Stimulated activated CD4-positive, alpha-beta T cell treated with anti-CD3 and anti-CD28 coated beads, TNF-alpha, amount 100 ng/mL, for 24 hours (primary cell): ENCODE measurements at places on chromosomes 5 and 9.

GRCh38 chr5:154937718-154938466 is at the start of gene GEMIN5:
Gene GEMIN5 (minus strand): TSS chr5:154938211. CDS start chr5:154938133, 78 bp downstream.
- DNase-seq = peak; percentile 82

DNA sequence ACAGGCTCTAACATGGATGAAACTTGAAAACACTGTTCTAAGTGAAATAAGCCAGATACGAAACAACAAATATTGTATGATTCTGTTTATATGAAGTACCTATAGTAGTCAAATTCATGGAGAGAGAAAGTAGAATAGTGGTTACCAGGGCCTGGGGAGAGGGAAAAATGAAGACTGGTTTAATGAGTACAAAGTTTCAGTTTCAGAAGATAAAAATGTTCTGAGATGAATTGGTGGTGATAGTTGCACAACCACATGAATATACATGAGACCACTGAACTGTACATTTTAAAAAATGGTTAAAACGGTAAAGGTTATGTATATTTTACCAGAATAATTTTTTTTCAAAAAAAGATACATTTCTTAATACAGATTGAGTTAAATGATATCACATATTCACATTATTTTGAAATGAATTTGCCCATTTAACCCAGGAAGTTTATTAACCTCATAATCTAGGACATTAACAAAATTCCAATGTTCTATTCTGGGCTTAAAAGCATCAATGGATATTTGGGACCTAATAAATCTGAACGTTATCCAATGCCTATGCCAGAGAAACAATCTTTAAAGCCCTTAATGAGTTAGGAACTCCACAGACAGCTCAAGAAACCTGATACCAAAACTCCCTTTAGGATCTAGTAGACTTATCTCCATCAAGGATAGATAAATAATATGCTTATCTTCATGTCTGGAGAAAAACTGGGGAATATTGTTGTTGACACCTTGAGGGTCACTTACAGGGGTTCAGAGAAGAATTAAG is 521.3 kb downstream of the EFNA5 start:
- no peak for DNase-seq

DNA sequence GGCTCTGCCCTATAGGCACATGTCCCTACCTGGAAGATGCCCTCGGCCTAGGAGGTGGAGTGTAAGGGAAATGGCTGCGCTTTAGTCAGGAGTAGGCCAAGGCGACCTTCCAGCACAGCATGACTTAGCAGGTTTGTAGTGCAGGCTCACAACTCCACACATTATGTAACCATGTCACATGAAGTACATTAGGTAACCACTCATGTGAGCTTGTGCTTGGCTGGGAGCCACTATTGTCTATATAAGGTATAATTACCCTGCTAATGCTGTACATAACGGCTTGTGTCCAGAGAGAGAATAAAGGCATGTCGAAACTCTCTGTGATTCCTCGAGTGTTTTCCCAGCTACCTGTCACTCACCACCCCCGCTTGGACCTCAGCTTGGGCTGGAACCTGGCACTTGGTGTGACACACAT is 74.9 kb downstream of the CAMK4 start:
- no peak for DNase-seq

- no peak for DNase-seq
Measured at GRCh38 chr9:130956636-130957450, 17.8 kb upstream of the FIBCD1 start.

DNA sequence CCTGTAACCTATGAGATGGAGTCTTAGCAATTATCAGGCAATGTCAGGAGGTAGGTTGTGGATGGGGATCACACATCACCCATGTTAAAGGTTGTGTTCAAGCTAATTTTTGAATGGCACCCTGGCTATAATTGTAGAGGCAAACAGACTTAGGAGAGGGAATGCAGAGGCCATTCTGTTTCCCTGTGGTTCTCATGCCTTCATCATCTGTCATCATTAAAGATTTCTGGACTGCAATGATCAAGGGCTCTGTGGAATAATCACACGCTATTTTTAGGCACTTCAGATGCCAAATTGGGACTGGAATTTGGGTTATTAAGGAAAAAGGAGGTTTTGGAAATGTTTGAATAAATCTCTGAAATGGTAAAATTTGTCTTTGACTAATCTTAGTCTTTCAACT is 1065.4 kb downstream of the TAF11L14 start:
- DNase-seq = no peak

- no peak for DNase-seq
Measured at GRCh38 chr5:143105216-143105905, 298.1 kb downstream of the NR3C1 start.

DNA sequence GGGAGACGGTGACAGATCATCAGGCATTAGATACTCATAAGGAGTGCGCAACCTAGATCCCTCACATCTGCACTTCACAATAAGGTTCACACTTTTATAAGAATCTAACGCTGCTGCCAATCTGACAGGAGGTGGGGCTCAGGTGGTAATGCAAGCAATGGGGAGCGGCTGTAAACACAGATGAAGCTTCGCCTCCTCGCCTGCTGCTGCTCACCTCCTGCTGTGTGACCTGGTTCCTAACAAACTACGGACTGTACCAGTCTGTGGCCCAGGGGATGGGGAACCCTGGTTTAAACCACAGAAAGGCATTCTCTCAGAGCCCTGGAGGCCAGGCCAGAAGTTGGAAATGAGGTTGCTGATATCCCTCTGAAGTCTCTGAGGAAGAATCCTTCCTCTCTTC is 323.6 kb downstream of the DRD1 start:
- DNase-seq = no peak

DNA sequence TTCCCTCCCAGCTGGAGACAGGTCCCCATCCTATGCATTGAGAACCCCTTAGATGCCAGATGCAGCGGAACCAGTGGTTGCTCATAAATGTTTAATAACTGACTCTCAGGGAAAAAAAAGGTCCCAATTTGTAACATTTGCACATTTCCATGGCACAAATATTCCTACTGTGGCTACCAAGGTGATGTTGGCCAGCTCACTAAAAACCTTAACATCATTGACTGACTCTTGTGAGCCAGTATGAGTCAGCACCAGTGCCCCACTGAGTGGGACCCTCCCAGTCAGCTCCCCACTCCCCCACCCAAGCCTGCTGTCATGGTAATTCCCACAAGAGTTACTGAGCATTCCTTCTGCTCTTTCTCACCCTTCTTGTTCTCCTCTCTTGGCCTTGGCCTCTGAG is 26.9 kb upstream of the FGD3 start:
- no peak for DNase-seq

DNA sequence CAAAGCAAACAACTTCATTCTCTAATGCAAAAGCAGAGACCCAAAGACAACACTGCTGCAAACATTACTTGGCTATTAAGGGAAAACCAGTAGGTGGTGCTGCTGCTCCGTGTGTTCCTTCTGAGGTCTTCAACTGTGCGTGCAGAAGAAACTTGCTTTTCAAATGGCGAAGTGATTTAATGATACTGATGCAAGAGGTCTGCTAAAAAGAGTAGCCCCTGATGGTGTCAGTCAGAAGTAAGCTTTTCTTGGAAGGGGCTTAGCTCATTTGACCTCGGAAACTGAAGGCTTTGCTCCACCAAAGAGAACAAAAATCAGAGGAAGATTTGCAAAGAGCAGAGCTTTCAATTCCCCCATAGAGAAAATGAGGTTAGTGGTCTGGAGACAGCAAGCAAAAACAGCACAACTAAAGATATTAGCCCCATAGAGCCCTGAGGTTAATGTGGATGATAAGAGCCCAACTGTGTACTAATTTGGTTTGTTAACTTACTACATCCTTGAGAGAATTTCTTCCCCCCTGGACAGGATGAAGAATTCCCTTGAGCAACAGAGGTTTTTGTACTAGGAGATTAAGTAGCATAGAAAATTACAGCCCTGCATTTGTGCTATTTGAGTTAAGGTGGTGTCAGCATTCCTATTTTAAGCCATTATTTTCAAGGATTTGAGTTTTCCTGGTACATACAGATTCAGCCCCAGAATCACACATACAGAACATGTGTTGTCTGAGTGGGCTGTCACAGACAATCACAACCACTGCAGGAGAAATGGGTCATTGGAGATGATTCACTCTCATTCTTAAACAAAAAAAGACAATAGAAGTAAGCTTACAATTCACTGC is 153.2 kb upstream of the C9orf72 start:
- peak; percentile 5 for DNase-seq

GRCh38 chr9:70031141-70031545 is 12.5 kb upstream of the MAMDC2 start:
- DNase-seq = no peak

DNA sequence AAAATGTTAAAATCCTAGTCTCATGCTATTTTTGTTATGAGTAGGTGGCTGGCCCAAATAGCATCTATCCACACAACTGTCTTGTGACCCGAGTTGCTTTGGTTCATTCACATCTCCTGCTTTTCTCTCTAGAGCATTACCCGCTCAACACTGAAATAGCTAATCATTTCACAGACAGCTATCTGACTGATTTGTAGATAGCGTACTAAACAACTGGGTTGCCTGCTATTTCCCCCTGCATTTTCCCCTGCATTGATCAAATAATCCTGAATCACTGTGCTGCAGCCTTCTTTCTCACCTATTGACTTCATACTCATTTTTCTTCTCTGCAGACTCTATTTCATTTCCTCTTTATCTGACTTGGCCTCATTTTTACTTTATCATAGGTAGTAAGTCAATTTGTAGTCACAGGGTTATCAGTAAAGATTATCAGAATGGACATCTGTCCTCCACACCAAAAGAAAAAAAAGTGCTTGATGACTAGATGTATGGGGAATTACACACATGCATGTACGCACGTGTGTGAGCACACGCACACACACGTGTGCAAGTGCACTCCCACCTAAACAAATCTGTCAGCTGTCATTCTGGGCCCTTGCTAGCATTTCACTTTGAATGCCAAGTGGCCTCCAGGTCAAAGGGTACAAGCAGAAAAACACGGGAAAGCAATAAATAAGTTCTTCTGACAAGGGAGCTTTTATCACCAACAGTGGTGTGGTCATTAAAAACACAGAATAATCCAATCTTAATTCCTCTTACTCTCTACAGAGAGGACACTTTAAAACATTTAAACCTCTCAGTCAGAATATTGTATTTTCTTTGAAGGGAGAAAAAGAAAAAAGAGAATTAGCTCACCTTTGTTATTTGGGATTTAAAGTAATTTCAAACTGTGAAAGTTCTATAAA is 501.6 kb downstream of the EFNA5 start:
- DNase-seq = no peak

DNA sequence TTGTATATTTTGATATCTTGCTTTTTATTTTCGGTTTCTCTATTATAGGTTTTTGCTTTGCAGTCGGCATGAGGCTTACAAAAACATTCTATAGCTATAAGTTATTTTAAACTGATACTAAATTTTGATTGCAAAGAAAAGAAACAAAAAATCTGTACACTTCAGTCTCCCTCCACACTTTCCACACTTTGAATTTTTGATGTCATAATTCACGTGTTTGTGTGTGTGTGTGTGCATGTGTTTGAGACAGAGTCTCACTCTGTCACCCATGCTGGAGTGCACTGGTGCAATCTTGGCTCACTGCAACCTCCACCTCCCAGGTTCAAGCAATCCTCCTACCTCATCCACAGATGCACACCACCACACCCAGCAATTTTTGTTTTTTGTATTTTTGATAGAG is 124.9 kb downstream of the MRPS30 start:
- DNase-seq = no peak

DNA sequence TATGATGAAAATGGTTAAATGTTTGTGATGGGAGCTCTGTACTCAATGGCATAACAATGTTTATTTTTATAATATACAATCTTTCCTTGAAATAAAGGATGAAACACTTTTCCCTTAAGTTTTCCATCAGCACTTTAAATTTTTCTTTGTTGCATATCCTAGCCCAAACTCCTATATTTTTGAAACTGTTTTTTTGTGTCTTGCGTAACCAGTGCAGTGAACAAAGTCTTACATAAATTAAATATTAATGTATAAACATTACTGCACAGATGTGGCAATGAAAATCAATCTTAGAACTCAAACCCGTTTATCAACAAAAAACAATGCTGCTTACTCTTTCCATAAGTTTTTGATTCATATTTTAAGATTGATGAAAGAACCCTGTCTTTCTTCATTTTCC is 34.1 kb upstream of the IL31RA start:
- no peak for DNase-seq

GRCh38 chr5:72224946-72225463 is 95.0 kb downstream of the MRPS27 start:
- no peak for DNase-seq

DNA sequence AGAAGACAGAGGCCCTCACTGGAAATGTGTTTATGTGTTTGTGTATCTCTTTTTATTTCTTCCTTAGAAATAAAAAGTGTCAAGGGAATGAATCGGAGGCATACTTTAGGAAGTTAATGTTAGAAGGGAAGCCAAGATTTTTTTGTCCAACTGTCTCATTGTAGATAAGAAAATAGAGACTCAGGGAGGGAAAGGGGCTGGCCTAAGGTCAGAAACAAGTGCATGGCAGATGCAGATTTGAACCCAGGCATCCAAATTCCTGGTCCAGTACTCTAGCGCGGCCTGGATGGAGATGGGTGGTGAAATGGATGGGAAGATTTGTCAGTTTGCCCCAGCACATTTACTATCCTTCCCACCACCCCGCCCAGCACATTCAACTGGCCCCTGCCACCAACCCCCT is 19.8 kb upstream of the TNIP1 start:
- DNase-seq = no peak

DNA sequence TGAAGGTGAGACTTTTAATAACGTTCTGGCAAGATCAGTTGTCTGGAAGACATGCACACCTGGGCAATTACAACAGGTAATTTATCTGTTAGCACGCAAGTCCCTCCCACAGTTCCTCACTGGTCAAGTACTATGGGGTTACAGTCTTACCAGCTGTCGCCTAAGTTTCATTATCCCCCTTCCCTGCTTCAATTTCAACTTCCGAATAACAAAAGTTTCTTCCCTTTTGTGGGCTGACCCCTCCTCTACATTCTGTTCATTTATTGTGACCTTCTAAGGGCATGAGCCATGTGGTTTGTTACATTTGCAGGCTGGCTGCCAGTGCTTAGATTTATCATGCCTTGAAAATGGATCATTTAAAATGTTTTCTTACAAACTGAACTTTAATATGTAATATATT is 16.5 kb downstream of the GAPT start:
- DNase-seq = no peak

- no peak for DNase-seq
Measured at GRCh38 chr5:150618163-150618562, 22.3 kb upstream of the SYNPO start.

- DNase-seq = no peak
Measured at GRCh38 chr9:129761901-129762369, 9.1 kb upstream of the PTGES start.

DNA sequence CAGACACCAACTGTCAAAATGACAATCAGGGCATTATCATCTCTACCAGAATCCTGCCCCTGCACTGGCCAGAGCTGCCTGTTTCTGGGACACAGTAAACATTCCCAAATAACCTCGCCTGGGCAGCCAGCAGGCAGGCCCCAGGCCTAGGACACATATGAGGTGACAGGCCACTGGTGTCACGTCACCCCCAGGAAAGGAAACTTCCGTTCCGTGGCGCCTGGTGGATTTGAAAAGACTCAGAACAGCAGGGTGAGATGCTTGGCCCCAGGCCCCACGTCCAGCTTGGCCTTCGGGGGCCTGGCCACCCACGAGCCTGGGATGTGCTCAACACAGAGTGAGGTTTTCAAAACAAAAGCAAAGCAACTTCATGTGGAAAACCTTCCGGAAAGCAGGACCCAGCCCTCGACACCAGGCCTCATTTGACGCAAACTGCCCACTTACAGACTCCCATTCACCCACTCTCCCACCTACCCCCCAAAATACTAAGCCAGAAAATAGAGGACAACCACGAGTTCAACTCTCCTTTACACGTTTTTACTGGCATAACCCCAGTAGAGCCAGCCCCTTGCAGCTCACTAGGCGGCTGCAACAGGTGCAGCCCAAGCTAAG is 1.2 kb downstream of the SEMA4D start:
- DNase-seq = no peak

- no peak for DNase-seq
Measured at GRCh38 chr5:33281431-33281843, 159.3 kb upstream of the TARS1 start.
